HT1080 (cell line): ENCODE measurements at places on chromosomes 1 and 21.

GRCh38 chr1:995665-996633 lies 3.9 kb downstream of the HES4 start:
- no peak for DNase-seq

DNA sequence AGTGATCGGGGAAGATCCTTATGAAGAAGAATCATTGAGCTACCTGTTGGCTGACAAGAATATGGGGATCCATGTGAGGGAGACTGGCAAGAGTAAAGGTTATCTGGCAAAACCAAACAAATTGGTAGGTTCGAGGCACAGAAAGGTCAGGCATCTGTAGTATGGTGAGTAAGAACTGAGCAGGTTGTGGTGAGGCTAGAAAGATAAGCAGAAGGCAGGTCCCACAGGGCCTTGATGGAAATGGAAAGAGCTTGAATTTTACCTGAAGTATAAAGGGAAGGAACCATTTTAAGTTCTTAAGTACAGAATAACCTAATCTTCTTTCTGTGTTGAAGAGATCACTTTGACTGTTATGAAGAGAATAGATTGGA lies 11.1 kb downstream of the PTPRC start:
- DNase-seq, result no peak

GRCh38 chr21:15776818-15777217 lies 47.0 kb downstream of the USP25 start:
- no peak for DNase-seq

- no peak for DNase-seq
These were observed 1.5 kb upstream of the KIF17 start for GRCh38 chr1:20719261-20719660.

DNA sequence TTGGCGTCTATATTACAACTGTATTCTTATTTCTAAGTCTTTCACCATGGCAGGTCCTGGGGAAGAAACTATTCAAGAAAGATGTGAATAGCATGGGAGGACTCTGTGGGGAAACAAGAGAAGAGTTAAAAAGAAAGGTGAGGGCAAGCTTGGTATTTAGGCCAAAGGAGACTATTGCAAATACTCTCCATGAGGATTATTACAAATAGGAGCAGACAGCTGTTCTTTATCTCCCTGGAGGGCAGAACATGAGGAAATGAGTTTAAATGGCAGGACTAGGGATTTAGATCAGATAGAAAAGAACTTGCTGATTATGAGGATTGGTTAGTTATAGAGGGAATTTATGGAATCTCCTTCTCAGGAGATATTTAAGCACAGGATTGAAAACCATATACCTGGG lies 186.8 kb downstream of the CDC7 start:
- DNase-seq, result no peak

- no peak for DNase-seq
These were observed 150.7 kb upstream of the COL6A1 start for GRCh38 chr21:45830720-45831366.

- no peak for DNase-seq
These were observed at the start of gene RUSC1 for GRCh38 chr1:155320661-155321617. RUSC1 (plus strand) TSS chr1:155320894; CDS start chr1:155321774, 880 bp downstream.

DNA sequence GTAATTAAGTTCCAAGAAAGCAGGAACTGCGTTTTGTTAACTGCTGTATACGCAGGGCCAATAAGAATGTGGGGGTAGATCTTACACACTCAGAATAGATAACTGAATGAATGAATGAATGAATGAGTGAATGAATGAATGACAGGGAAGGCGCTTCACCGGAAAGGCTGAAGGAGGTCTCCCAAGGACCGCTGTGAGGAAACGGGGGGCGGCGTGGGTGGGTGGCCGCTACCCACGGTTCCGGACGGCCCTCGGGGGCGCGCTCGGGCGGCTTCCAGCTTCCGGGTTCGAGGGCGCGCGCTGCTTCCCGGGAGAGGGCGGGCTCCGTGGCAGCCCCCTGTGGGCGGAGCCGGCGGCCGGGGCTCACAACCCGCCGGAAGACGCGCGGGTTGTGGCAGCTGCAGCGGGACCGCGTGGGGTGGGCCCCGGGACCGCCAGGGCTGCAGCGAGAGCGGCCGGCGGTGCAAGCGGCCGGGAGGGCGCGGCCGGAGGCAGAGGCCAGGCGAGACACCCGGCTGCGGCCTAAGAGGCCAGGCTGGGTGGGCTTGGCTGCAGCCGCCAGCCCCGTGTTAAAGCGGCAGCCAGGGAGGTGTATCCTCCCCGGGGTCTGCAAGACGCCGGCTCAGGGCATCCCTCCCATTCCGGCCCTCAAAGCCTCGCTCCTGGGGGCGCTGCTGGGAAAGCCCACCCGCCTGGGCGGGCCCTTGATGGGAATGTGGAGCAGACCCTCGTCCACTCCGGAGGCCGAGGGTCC lies at the start of gene ZFP69:
Gene ZFP69 (plus strand): TSS at position 367 of the 754 bp plus-strand sequence. CDS start 2,072 bp downstream, outside the sequence.
- DNase-seq, result peak; percentile 61

DNA sequence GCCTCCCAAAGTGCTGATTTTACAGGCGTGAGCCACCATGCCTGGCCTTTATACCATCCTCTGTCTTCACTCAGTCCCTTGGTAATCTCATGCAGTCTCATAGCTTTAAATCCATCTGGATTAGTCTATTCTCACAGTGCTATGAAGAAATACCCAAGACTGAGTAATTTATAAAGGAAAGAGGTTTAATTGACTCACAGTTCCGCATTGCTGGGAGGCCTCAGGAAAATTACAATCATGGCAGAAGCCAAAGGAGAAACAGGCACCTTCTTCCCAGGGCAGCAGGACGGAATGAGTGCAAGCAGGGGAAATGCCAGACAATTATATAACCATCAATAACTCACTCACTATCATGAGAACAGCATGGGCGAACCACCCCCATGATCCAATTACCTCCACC lies 49.1 kb upstream of the CPLANE2 start:
- no peak for DNase-seq

GRCh38 chr1:176164014-176164678 lies 42.9 kb downstream of the COP1 start:
- no peak for DNase-seq

DNA sequence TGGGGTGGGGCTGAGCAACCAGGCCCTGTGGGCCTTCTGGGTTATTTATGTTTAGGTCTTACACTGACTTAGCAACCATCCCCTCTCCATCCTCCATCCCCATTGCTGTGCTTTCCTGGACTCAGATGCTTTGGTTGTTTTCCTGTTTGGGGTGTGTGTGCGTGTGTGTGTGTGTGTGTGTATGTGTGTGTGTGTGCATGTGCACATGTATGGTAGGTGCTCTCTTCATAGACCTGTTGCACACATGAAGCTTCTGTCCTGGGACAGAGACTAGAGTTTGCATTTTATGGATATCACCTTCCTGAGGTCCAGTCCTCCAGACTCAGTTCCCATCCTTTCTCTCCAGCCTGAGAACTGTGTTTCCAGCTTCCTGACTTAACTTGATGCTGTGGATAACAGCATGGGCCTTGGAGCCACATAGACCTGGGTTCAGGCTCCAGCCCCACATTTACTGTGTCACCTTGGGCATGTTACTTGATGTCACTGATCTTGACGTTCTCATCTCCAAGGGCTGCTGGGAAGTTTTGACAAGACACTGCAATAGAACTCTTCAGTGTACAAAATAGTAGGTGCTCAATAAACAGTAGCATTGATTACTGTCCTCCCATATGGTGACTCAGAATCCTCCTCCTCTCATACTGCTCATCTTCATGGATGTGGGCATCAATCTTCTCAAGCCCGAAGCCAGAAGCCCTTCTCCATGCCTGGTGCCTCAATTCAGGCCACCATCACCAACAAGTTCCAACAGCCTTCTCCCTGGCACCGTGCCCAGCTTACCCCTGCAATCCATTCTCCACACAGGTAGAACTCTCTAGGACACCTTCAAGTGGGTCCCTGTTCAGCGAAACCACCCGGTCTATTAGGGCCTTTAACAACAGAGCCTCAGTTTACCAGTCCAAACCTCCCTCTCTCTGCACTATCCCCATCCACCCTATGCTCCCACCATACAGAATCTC lies 181.8 kb upstream of the EDN2 start:
- no peak for DNase-seq

GRCh38 chr1:234933475-234933874 lies 195.2 kb downstream of the TOMM20 start:
- peak; percentile 60 for DNase-seq

DNA sequence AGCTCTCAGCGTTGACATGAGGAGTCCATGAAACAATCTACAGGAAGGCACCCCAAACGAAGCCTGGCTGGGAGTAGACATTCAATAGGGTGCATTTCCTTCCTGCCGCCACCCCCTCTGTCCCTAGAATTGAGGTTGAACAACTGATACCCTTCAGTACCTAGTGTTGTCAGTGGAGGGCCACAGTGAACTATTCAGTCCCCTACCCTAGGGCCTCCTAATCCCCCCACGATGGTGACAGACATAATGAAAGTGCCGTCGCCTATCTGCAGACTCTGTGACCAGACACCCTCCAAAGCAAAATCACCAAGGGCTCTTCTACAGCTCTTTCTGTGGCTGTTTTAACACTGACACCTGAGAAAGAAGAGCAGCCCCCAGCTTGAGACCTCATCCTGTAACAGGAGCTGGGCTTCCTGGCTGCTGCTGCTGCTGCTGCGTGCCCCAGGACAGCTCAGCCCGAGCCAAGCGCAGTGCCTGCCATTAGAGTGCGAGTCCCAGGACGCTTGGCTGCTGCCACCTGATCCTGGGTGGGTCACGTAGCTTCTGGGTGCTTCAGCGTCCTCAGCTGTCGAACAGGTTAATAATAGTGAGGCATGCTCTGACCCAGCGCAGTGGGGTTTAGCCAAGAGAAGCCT lies 183.0 kb downstream of the ZBTB18 start:
- DNase-seq, result no peak

DNA sequence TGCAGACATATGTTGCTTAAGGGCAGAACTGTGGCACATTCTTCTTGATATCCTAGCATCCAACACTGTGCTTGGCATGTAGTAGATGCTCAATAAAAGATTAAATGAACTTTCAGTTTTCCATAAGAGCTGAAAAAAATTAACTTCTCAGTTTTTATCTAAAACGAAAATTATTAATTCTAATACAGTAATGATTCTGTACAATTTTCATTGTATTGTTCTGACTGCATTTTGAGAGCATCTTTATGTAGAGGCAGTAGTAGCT lies 46.6 kb downstream of the FGGY start:
- no peak for DNase-seq

DNA sequence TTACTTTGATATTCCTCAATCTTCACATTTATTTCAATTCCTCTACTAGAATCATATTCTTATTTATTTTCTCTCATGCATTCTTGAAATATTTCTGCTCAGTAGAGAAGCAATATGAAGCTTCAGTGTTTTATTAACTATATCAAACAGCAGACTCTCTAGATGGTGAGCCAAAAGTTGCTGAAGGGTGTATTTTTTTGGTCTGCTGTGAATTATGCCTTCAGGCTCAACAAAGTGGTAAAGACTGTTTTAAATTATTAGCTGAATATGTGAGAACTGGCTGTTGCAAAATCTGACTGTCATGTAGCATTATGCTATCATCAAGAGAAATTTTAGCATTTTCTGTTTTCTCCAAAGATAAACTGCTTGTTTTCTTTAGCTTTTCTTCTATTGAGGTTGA lies 24.9 kb upstream of the CDC42BPA start:
- no peak for DNase-seq

- DNase-seq, result no peak
These were observed 90.2 kb downstream of the SPSB1 start for GRCh38 chr1:9382643-9383491.

- DNase-seq, result no peak
These were observed 26.8 kb downstream of the PTTG1IP start for GRCh38 chr21:44846485-44847260.

DNA sequence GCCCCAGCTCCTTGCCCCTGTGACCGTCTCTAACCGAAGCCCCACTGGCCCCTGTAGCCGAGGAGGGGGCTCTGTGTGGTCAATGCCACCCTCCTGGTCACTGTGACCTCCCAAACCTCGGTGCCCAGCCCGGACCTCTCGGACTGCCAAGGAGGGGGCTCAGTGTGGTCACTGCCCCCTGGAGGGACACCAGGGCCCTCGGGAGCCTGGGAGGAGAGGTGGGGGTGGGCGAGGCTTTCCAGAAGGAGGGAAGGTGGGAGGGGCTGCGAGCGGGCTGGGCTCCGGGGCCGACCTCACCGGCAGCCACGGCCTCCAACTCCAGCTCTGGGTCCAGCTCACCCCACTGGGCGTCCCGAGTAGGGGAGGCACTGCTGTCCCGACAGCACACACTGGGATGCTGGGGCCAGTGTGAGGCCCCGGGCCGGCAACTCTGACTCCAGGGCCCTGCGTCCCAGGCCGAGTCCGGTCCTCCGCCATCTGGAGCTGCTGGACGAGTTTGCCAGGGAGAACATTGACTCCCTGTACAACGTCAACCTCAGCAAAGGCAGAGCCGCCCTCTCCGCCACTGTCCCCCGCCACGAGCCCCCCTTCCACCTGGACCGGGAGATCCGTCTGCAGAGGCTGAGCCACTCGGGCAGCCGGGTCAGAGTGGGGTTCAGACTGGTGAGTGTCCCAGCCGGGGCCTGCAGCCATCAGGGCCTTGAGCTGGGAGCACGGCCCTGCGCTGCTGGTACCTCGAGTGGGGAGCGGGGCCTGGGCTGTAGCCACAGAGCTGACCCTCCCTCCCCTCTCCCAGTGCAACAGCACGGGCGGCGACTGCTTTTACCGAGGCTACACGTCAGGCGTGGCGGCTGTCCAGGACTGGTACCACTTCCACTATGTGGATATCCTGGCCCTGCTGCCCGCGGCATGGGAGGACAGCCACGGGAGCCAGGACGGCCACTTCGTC lies 6.4 kb downstream of the SCNN1D start:
- no peak for DNase-seq

DNA sequence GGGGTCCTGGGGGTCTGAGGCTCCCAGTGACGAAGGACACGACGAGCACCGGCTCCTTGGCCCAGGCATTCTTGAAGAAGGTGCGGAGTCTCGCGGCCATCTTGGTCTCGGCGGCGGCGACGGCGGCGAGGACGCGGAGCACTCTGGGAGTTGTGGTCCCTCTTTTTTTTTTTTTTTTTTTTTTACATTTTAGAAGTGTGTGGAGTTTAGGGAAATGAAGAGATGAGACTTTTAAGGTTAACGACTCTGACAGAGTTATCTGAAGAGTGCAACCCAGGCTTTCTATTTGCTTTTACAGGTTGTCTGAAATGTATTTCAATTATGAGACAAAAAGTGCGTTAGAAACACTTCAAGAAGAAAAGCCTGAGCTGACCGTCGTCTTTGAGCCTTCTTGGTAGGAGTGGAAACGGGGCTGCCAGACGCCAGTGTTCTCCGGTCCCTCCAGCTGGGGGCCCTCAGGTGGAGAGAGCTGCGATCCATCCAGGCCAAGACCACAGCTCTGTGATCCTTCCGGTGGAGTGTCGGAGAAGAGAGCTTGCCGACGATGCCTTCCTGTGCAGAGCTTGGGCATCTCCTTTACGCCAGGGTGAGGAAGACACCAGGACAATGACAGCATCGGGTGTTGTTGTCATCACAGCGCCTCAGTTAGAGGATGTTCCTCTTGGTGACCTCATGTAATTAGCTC lies 9.7 kb downstream of the OR2B11 start:
- DNase-seq, result no peak

- no peak for DNase-seq
These were observed 142.3 kb downstream of the PLXNA2 start for GRCh38 chr1:208101661-208102431.
